ENCODE measurements at places on chromosomes 12 and 14.

- H3K36me3 ChIP-seq, result no peaks in the 10 kb centered on the region
- no peak overlapping the region for H3K27ac ChIP-seq
- H3K27me3 ChIP-seq, result no peaks in the 10 kb centered on the region
- H3K4me1 ChIP-seq, result no peaks in the 10 kb centered on the region
- no peak for DNase-seq
- H3K4me3 ChIP-seq, result no peak overlapping the region
Observed at GRCh38 chr12:114955414-114956014, 271.5 kb upstream of the TBX3 start.

GRCh38 chr14:54697803-54698202 is 130.9 kb downstream of the SAMD4A start:
- peaks cover 6% of the 10 kb centered on the region for H3K36me3 ChIP-seq
- no peak overlapping the region for H3K4me3 ChIP-seq
- peaks cover 50% of the 10 kb centered on the region for H3K27me3 ChIP-seq
- no peak for DNase-seq
- peaks cover 8% of the 10 kb centered on the region for H3K4me1 ChIP-seq
- H3K27ac ChIP-seq, result no peak overlapping the region

DNA sequence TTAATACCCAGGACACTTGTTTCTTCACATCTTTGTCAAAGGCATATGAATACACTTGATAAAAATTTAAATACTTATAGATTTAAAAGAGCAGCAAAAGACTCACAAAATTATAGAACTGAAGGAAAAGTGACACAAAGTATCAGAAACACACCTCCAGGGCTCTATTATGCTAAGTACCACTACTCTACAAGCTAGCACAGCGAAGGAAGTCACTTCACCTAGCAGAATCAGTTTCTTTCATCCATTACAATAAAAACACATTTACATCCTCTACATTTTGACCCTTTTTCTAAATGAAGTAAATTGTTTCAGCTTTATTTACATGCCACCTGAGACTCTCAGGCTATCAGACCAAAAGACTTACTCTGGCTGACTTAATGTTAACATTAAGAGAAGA is 26.6 kb upstream of the PTPRB start:
- DNase-seq, result no peak
- no peaks in the 10 kb centered on the region for H3K27me3 ChIP-seq
- peaks cover 2% of the 10 kb centered on the region for H3K4me1 ChIP-seq
- no peaks in the 10 kb centered on the region for H3K36me3 ChIP-seq

- no peak for DNase-seq
- no peaks in the 10 kb centered on the region for H3K36me3 ChIP-seq
- H3K4me3 ChIP-seq, result no peak overlapping the region
- H3K4me1 ChIP-seq, result no peaks in the 10 kb centered on the region
- H3K27me3 ChIP-seq, result peaks cover 8% of the 10 kb centered on the region
Observed at GRCh38 chr14:90714811-90715210, 101.4 kb downstream of the TTC7B start.

DNA sequence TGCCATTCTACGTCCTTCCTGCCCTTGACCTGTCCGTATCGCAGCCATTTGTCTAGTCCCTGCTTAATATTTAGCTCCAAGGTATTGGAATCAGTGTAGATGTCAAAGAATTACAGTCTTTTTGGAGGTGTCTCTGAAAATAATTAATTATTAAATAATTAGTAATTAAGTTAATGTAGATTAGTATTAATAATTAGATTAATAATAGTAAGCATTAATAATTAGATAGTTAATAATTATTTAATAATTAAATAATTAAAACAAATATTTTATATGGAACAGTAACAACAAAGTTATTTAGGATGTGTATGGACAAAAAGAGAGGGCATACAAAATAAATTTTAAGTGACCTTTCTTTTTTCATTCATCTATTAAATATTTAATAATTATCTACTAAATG is 639.6 kb downstream of the AACS start:
- H3K4me1 ChIP-seq, result no peaks in the 10 kb centered on the region
- H3K4me3 ChIP-seq, result no peak overlapping the region
- no peak overlapping the region for H3K27ac ChIP-seq
- DNase-seq, result no peak
- H3K27me3 ChIP-seq, result no peaks in the 10 kb centered on the region

DNA sequence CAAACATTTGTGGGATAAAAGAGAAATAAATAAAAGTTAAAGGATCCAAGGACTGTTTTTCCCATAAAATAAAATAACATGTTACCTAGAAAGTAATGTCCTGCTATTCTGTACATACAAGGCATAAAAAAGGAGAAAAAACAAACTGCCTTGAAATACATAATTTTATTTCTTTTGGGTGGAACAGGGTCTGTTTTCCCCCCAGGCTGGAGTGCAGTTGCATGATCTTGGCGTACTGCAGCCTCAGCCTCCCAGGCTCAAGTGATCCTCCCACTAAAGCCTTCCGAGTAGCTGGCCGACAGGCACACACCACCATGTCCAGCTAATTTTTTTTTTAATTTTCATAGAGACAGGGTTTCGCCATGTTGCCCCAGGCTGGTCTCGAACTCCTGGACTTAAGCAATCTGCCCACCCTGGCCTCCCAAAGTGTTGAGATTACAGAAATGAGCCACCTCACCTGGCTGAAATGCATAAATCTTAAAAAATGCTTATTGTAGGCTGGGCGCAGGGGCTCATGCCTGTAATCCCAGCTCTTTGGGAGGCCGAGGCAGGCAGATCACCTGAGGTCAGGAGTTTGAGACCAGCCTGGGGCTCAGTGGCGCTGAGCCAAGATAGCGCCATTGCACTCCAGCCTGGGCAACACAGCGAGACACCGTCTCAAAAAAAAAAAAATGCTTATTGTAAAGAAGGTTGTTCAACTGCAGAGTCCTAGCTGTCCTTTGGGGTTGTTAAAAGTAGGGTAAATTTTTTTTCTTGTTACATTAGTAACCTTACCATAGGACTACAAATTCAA is 4.1 kb upstream of the TUBA1C start:
- no peak overlapping the region for H3K4me3 ChIP-seq
- H3K27ac ChIP-seq, result no peak overlapping the region
- peaks cover 25% of the 10 kb centered on the region for H3K4me1 ChIP-seq
- no peaks in the 10 kb centered on the region for H3K27me3 ChIP-seq

DNA sequence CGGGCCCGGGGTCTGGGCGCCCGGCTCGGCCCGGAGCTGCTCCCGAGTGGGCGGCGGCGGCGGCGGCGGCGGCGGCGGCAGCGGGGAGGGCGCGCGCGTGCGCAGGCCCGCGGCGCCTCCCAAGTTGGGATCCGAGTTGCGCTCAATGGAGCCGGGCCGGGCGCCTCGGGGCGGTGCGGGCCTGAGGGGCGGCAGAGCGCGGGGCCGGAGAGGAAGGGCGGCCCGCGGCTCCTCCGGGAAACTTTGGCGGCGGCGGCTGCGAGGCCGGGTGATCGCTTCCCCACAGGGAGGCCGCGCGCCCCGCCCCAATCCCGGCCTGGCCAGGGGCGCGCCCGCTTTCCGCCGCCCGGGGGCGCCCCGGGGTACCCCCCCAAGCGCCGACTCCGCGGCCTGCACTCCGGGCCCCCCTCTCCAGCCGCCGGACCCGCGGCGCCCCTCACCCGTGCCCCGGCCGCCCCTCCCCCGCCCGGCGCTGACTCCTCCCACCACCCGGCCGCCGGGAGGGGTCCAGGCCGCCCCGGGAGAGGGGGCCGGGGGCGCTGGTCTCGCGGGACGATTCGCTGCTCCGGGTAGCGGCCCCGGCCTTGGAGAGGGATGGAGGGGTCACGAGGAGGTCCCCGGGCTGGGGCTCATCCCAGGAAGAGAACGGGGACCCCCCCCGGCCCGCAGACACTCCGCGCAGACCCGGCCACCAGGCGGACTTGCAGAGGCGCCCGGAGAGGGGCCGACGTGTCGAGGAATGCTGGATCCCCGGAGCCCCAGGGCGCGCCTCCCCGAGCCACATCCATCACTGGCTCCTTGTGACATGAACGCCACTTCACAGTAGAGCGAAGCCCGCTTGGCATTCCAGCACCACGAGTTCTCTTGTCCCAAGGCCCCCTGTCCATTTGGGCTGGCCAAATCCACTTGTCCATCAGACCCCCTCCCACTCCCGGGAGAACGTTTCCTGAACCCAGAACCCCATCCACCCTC is at the start of gene RILPL1:
RILPL1 (minus strand) TSS at position 48 of the 972 bp plus-strand sequence. CDS start 237 bp downstream, outside the sequence.
- peak within 1 kb of the TSS; percentile 84 for H3K4me3 ChIP-seq
- peak within 1 kb of the TSS; percentile 64 for H3K27ac ChIP-seq
- no peaks in the 10 kb centered on the region for H3K36me3 ChIP-seq

DNA sequence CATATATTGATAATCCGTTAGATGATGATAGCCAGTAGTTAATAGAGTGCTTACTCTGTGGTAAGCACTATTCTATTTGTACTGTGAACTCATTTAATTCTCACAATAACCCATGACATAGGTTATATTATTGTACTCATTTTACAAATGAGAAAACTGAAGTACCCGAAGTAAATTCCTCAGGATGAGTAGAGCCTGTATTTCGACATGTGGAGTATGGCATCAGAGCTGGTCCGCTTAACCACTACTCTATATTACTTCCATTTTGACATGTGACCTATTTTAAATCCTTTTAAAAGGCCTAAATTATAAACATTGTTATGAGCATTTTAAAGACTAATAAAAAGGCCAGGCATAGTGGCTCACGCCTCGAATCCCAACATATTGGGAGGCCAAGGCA is 8.0 kb upstream of the RAP1B start:
- H3K27me3 ChIP-seq, result no peaks in the 10 kb centered on the region
- H3K27ac ChIP-seq, result no peak overlapping the region
- DNase-seq, result no peak

Data from activated T-helper 2 cell treated with anti-CD3 and anti-CD28 coated beads, Interferon-gamma antibody, Interleukin-2, Interleukin-4, amounts not matched to agents 10 μg/mL and 5 μg/mL and 100 μg/mL, durations not matched to agents 14 hours and 24 hours and 36 hours (primary cell).